ENCODE measurements at places on chromosomes 3 and 15.

- no peak for DNase-seq
These were observed 1710.1 kb downstream of the SI start for GRCh38 chr3:163368168-163368567.

DNA sequence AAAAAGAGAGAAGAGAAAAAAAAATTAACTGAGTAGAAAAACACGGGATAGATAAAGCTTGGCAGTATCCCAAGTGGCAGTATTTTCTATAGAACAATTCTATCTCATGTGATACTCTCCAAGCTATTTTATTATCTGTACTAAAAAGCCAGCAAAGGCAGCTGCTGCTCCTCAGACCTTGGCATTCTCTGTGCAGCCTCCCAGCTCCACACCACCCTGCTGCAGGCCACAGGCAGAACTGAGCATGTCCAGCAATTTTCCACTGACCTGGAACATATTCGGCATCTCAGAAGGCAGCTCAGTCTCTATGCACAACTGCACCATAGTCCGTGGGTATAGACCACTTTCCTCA lies 1161.4 kb downstream of the IGSF11 start:
- DNase-seq, result peak; percentile 47

DNA sequence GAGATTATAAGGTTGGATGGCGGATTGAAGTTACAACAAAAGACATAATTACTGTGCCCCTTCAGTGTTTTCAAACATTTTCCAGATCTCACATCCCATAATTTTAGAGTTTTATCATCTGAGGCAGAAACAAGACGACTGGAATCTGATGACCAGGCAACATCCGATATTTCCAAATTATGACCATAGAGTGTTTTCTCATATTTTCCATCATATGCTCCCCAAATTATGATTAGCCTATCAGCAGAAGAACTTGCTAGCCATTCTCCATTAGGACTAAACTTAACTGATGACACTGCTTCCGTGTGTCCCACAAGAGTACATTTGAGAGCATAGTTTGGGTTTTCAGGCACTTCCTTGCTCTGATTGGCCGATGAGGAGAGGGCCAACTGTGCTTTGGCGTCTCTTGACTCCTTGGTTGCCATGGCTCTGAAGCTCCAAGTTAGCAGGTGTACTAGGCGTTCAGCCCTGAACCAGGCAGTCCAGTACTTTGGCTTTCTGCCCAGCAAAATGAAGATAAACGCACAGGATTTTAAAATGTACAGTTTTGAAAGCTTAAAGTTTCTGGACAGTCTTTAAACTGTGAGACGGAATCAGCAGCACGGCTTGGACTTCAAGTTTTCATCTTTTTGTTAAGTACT lies 638 bp downstream of the WDR5B start:
- no peak for DNase-seq

- no peak for DNase-seq
These were observed 633 bp downstream of the THPO start for GRCh38 chr3:184377374-184377773.

GRCh38 chr15:100309109-100310040 lies 32.4 kb downstream of the ADAMTS17 start:
- no peak for DNase-seq

GRCh38 chr15:41695750-41696436 lies 35.7 kb downstream of the MGA start:
- DNase-seq, result no peak

- DNase-seq, result peak; percentile 73
These were observed 10.0 kb downstream of the GATA2 start for GRCh38 chr3:128482666-128483656.

- no peak for DNase-seq
These were observed 596 bp downstream of the BTD start for GRCh38 chr3:15602146-15602536.

DNA sequence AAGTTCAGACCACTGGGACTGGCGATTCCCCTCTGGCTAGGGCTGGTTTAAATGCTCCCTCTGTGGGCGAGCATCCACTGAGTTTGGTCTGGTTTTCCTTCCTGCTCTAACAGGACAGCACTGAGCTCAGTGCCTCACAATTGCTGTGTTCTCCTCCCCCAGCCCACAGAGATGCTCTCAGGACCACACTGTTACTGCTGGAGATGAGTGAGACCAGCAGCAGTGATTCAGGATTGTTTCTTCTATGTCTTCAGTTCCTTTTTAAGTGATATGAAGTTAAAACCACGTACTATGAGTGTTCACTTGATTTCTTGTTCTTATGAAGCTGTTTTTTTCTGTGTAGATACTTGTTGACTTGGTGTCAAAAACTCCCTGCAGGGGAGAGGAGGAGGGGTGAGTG lies 180.4 kb upstream of the COL8A1 start:
- no peak for DNase-seq

- no peak for DNase-seq
These were observed 89.3 kb upstream of the DGKG start for GRCh38 chr3:186451371-186451770.

DNA sequence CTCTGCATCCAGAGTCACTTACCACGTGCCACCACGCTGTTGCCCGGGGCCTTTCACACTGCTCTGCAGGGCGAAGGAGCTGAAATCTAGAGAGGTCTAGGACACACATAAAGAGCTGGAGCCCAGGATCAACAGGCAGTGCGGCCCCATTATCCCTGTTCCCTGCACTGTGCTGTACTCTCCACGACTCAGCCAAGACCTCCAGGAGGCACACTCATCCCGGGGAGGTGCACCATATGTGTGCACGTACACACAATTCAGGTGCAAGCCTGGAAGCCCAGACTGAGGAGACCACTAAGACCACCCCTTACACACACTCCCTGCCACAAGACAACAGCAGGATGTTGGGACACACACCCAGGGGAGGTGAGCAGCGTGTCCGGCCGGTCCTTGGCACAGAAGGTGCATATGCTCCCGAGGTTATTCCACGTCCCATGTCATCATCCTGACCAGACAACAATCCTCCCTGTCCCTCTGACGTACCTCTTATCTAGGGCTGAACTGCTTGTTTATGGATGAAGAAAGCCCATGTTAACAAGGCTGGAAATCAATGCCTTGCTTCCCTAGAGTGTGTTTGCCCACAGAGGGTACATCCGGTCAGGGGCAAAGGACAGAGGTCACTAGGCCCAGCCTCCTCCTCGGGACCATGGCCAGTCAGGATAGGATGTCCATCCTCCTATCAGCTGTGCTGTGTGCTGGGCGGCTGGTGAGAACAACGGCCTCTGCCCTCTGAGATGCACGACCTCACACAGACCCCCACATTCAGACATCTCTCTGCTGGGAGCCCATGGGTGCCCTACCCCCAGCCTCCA lies 16.1 kb downstream of the KLF15 start:
- peak; percentile 35 for DNase-seq

GRCh38 chr3:31562525-31562924 lies 29.8 kb downstream of the STT3B start:
- no peak for DNase-seq

- DNase-seq, result no peak
These were observed 3.0 kb downstream of the MFGE8 start for GRCh38 chr15:88909956-88910831.

DNA sequence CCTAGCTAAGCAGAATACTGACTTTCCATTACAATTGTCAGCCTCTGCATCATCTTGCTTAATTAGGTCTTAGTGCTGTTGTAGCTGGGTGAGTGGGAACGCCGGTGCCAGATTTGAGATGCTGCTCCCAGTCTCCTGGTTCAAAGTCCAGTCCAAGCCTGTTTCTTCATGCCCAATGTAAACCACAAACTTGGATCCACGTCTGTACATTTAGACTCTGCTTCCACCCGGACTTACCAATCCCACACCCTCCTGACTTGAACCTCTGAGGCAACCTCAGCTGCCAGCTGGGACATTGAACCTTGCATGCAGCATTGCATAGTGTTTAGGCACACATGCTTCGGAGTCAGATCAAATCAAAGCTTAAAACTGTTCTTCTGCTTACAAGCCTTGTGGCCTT lies 43.0 kb downstream of the BCL2L10 start:
- no peak for DNase-seq

GRCh38 chr15:89401631-89402517 lies 67.2 kb upstream of the POLG start:
- no peak for DNase-seq

GRCh38 chr15:77537006-77537405 lies 95.7 kb downstream of the LINGO1 start:
- DNase-seq, result no peak

- DNase-seq, result no peak
These were observed 24.5 kb downstream of the C15orf39 start for GRCh38 chr15:75225951-75226732.

GRCh38 chr3:46071222-46071858 lies 44.1 kb upstream of the XCR1 start:
- no peak for DNase-seq

GRCh38 chr15:73865904-73866303 lies 7.5 kb upstream of the TBC1D21 start:
- DNase-seq, result no peak

GRCh38 chr3:152870027-152870426 lies 35.1 kb downstream of the P2RY1 start:
- peak; percentile 48 for DNase-seq

DNA sequence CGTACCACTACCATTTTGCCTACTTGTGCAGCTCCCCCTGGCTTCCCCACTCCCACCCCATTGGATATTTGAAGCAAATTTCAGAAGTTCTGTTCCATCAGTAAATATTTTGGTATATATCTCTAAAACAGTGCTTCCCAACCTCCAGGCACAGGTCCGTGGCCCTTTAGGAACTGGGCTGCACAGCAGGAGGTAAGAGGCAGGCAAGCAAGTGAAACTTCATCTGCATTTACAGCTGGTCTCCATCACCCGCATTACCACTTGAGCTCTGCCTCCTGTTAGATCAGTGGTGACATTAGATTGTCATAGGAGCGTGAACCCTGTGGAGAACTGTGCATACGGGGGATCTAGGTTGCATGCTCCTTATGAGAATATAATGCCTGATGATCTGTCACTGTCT lies 97.2 kb upstream of the LRRFIP2 start:
- DNase-seq, result no peak

- no peak for DNase-seq
These were observed 477.6 kb upstream of the KCNMB2 start for GRCh38 chr3:178058629-178059028.

DNA sequence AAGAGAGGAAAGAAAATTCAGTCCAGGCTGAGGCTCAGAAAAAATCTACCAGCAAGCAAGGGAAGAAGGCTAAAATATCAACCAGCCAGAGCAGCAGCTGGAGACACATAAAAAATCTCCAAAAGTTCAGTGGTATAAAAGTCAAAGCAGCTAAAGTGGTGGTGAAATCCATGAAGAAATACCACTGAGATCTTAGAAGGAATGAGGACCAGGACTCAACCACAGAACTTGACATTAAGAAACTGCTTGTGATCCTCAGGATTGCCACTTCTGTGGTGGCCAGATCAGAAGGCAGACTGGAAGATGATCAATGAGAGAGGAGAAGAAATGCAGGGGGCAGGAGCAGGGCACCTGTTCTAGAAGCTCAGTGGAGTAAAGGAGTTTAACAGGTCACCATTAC lies 22.5 kb downstream of the CNTN3 start:
- no peak for DNase-seq

DNA sequence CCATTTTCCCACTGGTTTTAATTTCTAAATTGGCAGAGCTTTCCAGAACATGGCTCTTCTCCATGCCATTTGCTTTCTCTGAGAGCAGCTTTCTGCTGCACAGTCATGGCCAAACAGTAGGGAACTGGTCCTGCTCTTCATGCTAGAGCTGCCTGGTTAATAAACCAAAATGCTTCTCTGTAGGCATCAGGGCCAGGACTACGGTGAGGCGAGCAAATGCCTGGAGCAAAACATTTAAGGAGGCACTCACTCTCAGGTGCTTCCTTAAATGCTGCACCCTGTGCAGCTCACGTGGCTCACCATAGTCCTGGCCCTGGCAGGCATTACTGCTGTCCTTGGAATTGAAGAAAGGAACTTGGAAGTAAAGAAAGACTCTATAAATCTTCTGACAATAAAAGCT lies 48.5 kb upstream of the PPP2R3A start:
- no peak for DNase-seq

GRCh38 chr3:129415830-129416229 lies 12.6 kb downstream of the EFCAB12 start:
- DNase-seq, result no peak

DNA sequence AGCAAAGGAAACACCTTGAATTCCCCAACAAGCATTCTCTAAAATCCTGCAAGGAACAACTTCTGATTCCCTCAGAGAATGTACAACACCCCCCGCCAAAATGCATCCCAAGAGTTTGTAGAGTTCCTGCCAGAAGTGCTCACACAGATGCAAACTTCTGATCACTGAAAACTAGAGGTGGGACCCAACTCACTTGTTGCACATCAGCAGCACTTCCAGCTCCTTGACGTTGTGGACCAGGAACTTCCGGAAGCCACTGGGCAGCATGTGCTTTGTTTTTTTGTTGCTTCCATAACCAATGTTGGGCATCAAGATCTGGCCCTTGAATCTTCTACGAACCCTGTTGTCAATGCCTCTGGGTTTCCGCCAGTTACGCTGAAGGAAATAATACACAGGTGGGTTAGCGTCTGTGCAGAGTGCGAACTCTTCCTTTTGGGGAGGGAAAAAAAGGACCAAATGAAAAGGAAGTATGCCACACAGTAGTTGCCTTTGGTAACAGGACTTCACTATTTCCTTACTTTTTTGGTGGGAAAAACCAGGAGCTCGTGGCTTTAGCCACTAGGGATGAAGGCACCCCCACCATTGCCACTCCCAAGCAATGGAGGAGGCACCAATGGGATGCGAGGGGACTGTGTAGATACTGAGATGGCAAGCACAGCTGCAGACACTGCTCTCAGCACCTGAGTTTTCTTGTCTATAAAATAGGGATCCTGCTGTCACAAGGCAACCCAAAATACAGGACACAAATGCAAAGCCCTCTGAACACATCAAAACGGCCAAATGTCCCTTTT lies 2.0 kb downstream of the RPL32 start:
- no peak for DNase-seq

DNA sequence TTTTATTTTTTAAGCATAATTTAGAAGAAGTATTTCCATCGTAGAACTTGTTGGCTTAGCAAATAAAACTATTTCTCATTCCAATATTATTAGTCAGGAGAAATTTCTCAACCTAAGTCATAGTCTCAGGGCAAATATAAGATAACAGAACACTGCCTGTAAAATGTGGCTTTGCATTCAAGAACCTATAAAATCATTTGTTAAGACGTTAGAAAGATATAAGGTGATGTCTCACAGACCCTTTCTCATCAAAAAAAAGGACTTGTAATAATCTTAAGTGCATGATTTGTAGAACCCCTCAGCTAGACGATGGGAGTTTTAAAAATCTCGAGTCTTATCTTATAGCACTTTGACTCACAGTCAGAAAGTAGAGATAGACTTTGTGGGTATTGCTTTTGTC lies 314.7 kb upstream of the CFAP20DC start:
- DNase-seq, result no peak

GRCh38 chr15:31517711-31518110 lies 191.1 kb downstream of the KLF13 start:
- DNase-seq, result no peak

GRCh38 chr15:91228890-91229289 lies 128.8 kb downstream of the SV2B start:
- DNase-seq, result no peak

- no peak for DNase-seq
These were observed 23.8 kb upstream of the PSMD6 start for GRCh38 chr3:64046996-64047594.

Measured in ureter (tissue), 1 donor.